ENCODE measurements at places on chromosomes 3 and 15.
A peak's percentile ranks its signal among the peaks of the same experiment; 100 is the strongest.

DNA sequence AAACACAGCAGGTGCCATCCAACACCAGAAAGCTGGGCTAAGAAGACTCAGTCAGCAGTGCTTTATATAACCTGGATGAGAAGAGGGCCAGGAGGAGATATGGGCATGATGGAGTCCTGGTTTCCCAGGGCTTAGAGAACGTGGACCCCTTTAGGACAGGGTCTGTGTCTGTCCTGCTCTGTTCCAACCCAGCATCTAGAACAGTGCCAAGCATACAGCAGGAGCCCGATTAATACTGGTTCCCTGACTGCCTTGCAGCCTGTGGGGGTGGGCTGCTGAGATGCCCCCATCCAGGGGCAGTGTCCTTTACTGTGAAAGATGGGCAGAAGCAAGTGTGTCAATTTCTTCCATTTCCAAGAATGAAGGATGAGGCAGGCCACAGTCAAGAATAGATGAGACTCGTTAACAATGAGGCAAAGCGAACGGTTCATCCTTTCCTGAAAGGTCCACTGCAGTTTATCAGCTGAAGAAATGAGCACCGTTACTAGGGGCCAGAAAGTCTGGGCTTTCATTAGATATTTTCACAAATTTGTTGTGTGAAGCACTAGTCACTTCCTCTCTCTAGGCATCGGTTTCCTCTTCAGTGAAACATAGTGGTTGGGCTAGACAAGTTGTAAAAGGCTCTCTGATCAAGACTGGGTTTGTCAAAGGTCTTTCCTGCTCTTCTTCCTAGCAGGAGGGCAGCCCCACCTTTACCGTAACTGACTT is 72.0 kb upstream of the HERC1 start:
- DNase-seq = no peak

DNA sequence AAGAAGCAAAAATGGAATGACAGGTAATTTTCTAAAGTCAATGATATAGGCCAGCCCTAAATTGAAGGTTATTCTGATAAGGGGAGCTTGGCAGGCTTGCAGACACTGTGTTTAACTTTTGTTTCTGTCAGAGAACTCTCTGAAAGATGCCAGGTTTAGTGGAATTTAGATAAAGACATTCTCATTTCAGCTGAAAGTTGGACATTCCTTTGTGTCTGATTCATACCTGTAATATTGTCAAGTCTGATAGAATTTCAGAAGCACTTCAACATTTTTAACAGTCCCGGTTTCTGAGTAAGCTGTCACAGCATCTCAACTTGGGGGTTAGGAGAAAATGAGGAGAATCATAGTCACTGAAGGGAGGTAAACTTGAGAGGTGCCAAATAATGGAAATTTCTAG is 84.0 kb downstream of the DIPK2A start:
- no peak for DNase-seq

- no peak for DNase-seq
These were observed 41.3 kb downstream of the SCN5A start for GRCh38 chr3:38608086-38608775.

DNA sequence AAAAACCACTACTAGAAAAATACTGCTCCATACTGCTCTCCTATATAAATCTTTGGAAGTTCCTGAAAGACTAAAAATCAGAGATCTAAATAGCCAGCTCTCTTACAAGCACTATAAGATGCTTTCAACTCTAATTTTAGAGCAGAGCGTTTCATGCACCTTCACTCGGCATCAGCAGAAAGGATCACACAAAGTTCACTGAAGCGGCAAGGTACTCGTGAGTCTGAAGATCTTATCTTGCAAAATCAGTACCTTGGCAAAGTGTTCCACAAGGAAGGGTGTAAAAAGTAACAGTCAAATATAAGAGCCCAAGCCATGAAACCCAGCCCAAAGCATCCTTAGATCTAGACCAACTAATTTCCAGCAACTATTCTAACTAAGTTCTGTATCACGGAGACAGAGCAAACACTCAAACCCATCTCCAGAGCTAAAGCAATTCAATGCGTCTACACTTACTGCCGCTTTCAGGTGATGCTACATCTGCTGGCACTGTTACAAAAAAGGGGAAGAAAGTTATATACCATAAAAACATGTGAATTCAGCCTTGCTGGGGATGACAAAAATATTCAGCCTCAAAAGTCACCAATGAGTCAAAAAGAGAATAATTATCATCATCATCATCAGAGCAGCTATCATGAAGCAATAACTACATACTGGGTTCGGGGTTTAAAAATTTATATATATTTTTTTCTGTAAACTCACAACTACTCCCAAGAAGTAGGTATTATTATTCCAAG is 16.3 kb downstream of the VPS39 start:
- no peak for DNase-seq

DNA sequence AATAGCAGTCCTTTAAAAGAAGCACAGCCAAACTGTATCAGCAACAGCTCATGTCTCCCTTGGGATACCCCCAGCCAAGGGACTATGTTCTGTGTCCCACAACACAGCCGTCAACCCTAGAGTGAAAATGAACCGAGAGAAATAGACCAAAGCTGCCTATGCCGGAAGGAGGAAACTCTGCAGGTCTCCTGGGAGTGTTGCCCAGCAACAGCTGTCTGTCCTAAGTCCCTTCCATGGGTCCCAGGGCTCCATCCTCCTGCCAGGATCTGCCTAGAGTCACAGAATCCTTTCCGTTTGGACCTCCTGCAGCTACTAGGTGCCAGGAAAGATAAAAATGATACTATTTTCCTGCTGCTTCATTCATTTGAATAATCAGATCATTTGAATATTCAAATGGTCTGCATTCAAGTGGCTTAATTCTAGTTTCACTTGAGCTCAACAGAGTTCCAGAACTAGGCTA is 53.1 kb downstream of the TRANK1 start:
- DNase-seq = no peak

- no peak for DNase-seq
These were observed 77.2 kb downstream of the TOP2B start for GRCh38 chr3:25587526-25587925.

GRCh38 chr3:29329986-29330890 is 49.4 kb downstream of the RBMS3 start:
- DNase-seq = no peak

DNA sequence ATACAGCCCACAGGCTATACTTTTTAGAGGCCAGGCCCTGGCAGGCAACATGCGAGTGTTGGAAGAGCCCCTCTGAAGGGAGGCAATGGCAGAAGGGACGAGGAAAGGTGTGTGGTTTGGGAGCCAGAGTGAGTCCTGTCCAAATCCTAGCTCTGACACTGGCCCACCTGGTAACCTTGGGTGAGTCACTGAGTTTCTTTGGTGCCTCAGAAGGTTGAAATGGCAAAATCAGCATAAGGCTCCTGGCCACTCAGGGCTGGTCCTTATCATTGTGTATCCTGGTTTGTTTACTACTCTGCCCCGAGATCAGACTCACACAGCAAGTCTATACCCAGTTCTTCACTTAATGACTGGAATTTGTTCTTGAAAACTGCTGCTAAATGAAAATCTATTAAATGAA is 71.4 kb upstream of the TLE3 start:
- no peak for DNase-seq

GRCh38 chr15:67142767-67143100 is 77.3 kb downstream of the SMAD3 start:
- DNase-seq = no peak

DNA sequence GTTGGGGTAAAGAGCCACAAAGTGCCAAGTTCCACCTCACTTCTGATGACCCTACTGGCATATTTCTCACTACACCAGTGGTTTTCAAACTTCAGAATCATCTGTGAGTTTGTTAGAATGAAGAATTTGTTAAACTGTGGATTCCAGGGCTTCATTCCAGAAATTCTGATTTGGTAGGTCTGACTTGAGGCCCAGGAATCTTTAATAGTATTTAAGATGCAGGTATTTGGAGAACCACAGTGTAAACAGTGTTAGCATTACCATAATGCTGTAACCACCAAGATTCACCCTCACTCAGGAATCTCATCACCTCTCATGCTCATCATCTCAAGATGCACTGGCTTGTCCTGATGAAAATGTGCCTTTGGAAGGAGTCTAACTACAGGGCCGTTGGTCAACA is 6.0 kb downstream of the KCNMB3 start:
- no peak for DNase-seq

- no peak for DNase-seq
These were observed 136.4 kb downstream of the ZIC4 start for GRCh38 chr3:147269907-147270306.

- DNase-seq = peak; percentile 52
These were observed 30.7 kb upstream of the ST3GAL6 start for GRCh38 chr3:98732286-98733052.

- no peak for DNase-seq
These were observed 117.8 kb upstream of the IGF1R start for GRCh38 chr15:98530570-98530969.

GRCh38 chr15:92638291-92638708 is 17.3 kb downstream of the FAM174B start:
- no peak for DNase-seq

- DNase-seq = no peak
These were observed 102.1 kb upstream of the ARPP21 start for GRCh38 chr3:35537265-35537664.

DNA sequence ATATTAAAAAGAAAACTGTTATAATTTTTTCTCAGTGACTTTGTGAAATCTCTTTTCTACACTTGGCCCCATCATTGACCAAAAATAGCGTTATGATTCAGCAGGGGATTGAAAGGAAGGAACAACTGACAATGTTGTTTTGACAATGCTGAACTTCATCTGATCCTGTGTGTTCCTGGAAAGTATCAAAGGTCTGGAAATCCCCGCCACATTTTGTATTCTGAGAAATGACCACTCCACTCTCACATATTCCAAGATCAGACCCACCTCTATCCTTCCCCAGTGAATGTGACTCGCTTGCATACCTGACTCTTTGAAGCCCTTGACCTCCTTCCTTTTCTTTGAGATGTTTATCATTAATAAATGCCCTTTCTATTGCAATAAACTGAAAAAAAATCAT is 9.7 kb upstream of the RIOX2 start:
- DNase-seq = no peak

- no peak for DNase-seq
These were observed 92.2 kb upstream of the MITF start for GRCh38 chr3:69647081-69647480.

DNA sequence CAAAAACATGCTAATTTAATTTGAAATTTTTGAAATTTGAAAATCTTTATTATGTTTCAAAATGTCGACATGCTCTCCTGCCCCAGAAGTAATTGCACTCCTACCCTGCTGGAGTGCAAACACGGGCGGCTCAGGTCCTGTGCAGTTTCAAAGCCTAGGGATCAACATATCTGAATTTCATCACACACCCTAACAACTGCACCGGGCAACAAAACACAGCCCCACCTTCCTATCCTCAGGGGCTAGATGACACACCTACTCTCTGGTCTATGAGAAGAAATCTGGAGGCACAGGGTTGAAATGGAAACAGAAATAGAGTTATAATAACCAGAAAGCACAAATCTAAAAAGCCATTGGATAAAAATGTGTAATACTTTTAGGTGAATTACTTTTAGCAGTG is 61.4 kb downstream of the BFSP2 start:
- no peak for DNase-seq

GRCh38 chr3:154119951-154120350 is 1.2 kb upstream of the ARHGEF26 start:
- DNase-seq = no peak

DNA sequence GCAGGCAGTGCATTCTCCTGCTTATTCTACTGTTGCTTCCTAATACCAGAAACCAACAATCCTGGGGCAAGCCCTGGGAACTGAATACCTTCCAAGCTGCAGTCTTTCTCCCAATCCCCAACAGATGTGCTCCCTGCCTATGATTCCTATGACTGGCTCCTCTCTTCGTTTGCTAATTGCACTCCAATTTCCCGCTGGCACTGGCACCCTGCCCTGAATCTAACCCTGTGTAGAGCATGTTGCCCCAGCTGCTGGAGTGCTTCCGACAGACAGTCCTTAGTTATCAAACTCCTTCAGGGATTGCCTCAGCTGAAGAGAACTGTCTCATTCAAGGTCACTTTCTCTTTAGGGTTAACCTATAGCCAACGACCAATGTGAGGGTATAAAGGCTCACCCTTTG is 214.1 kb downstream of the NECTIN3 start:
- no peak for DNase-seq

GRCh38 chr15:34791701-34792100 is 3.6 kb downstream of the ACTC1 start:
- DNase-seq = no peak

DNA sequence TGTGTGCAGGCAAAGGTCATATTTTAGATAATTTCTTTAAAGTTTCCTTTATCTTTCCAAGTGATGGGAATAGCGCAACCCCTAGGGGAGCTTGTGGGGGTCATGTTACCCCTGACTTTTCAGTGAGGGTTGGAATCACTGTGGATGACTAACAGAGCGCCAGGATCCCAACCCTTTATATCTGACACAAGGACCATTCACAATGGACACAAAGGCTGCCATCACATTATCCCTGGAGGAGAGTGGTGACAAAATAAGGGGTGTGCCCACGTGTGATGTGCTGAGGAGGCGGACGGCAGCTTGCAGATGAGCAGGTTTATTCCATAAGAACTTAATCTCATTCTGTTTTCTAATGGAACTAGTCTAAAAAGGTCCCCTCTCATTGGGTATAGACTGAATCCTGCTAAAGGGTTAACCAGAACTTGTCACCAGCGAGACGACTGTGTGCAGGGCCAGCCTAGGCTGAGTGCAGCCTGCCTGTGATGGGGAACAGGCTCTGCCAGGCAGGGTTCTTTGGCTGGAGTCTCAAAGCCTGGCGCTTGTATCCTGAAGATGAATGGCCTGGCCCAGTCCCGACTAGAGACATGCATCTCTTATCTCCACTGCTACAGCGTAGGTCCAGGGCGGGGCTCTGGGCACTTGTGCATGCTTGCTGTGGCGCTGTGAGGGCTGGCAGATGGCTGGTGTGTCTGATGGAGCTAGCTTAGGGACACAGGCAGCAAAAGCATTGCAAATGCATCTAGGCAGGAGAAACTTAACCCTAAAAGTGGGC is 50.2 kb downstream of the CHDH start:
- DNase-seq = no peak

DNA sequence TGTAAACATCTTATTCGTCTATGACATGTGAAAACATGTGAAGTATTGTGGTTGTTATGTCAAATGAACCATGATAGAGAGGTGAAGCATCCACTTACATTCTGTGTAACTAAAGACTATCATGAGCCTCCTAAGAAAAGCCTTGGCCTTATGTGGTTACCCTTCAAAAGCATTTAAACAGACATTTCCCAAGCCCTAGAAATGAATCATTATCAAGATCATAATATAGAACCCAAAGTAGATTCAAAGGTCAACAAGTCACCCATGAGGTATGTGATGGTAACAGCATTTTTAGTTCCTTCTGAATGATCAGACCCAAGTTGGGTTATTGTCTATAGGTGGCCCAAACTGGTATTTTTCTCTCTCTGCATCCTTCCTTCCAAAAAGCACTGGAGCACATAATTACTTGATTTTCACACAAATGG is 408.0 kb downstream of the TBL1XR1 start:
- DNase-seq = no peak

Data from progenitor cell of endocrine pancreas (in vitro differentiated cells).